ENCODE measurements at places on chromosomes 7 and 10. TPM values are rescaled to one million over a fixed set of nuclear protein-coding genes. Genes with fewer than 3 reads are reported as not detected.

Gene KCTD7
- total RNA-seq = 21.6 TPM

GRCh38 chr7:141864765-141865447, 23.6 kb upstream of the PRSS37 start:
- no peak for DNase-seq

GRCh38 chr10:79018521-79019011, 50.2 kb upstream of the ZMIZ1 start:
- no peak for DNase-seq

- no peak for DNase-seq
These were observed 46.3 kb downstream of the VPS41 start for GRCh38 chr7:38862666-38863065.

- no peak for DNase-seq
These were observed 511.2 kb upstream of the KCND2 start for GRCh38 chr7:119761776-119762175.

Measured in tibial nerve (tissue), 4 donors.